ENCODE measurements at places on chromosomes 12 and 14.
A peak's percentile ranks its signal among the peaks of the same experiment; 100 is the strongest.

DNA sequence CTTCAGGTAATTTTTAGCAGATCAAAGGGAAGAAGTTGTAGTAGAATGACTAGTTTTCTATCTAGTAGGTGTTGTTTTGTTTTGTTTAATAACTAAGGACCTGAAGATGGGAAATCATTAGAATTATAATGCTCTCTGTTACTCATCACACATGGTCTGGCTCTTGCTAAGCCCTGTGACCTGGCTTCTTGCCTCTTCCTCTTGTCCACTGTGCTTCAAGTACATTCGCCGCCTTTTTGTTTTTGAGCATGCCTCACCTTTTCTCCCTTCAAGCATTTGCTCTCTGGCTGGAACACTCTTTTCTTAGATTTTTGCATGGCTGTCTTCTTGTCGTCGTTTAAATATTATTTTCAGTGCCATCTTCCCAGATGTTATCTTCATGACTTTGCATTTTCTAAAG is 47.7 kb downstream of the DAAM1 start:
- no peak for DNase-seq

GRCh38 chr12:94386422-94386821 is 73.2 kb downstream of the CEP83 start:
- DNase-seq = peak; percentile 13

GRCh38 chr12:128388461-128389000 is 121.6 kb downstream of the TMEM132C start:
- no peak for DNase-seq

DNA sequence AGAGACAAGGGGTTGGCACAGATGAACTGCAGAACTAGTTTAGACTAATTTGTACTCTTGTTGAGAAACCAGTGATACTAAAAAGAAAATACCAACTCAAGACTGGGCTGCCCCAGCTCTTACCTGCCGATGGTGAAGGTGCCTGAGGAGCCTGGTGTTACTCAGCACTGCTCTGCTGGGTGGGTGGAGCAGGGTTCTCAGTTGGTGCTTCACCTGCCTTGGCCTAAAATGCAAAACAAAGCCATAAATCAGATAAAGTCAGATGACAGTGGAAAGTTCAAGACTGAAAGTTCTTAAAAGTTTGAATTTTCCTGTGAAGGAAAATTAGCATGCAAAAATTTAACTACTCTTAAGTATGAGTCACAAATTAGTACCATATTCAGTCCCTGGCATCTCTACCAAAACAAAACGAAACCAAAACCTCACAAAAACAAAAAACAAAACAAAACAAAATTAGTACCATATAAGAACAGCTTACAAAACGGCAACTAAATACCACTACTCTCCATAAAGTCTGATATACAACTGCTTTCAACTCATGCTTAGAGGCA is 21.9 kb downstream of the YBX3 start:
- DNase-seq = no peak

DNA sequence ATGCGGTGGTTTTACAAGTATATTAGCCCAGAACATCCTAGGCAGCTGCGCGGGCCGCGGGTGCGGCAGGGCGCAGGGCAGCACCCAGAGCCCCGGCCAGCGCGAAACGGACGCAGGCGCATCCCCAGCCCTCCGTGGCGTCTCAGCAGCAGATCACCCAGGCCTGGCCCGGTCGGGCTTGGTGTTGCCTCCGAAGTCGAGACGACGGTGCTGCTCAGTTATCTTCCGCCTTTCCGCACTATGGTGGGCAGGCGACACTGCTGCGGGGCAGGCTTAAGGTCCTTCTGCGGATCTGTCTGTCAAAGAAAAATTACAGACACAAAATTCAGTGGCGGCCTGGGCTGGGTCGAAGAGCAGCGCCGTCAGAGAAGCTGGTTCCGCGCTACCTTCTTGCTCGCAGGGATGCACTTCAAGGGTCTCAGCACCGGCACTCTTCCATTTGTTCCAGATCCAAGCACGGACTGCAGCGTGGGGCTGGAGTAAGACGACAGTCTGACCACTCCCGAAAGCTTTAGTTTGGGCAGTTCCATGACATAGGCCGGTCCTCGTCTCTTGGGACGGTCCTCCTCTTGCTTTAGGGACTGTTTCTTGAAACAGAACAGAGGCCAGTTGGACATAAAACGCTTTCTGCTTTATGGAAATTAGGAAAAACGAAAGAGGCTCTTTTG is 75.8 kb downstream of the MOK start:
- no peak for DNase-seq

DNA sequence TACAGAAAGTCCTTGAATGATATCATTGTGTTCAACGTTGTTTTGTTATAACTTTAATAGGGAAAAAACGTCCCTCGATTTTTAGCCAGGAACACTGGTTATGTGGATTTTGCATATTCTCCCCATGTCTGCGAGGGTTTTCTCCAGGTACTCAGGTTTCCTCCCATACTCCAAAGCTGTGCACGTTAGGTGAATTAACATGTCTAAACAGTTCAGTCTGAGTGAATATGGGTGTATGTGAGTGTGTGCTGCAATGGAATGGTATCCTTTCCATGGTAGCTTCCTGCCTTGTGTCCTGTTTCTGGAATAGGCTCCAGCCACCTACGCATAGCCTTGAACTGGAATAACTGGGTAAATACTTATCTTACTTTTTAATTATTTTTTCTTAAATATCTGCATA is 810.8 kb upstream of the ATXN7L3B start:
- DNase-seq = no peak

- DNase-seq = peak; percentile 66
These were observed 1014.1 kb downstream of the TMTC2 start for GRCh38 chr12:83700838-83701237.

GRCh38 chr14:66572826-66573225 is 64.9 kb downstream of the GPHN start:
- peak; percentile 2 for DNase-seq

- DNase-seq = no peak
These were observed 36.3 kb upstream of the C12orf75 start for GRCh38 chr12:105294161-105294560.

DNA sequence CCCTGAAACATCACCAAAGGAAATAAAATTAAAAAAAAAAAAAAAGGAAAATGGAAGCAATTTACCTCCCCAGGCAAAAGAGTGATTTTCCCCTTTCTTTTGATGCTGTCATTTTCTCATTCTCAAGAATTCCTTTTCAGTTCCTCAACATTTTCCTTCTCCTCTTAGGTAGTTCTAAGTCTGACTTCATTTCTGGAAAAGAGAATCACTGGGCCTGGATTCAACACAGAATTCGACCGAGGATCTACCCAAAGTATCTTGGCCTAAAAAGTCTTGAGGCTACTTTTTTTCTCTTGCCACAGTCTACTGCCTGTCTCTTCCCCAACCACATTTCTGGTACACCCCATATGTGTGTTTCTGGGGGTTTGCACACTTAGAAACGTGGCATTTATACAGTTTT is 717.8 kb upstream of the TBX3 start:
- no peak for DNase-seq

GRCh38 chr14:99702115-99702514 is 18.0 kb downstream of the CYP46A1 start:
- DNase-seq = no peak

DNA sequence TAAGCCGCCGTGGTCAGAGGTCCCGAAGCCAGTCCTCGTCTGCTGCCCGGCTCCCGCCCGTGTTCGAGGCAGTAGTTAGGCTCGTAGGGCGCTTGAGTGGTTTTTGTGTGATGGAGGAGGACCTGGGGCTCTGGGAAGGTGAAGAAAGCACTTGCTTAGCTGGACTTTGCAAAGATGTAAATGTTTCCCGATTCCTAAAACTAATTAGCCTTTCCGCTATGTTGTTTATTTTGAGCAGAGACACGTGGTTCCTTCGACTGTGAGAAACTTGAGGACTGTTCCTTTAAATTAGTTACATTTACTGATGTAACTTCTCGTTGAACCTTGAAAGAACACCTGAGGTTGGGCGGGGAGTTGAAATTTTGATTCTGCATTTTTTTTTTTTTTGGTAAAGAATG is 33.9 kb downstream of the MIA2 start:
- peak; percentile 29 for DNase-seq

DNA sequence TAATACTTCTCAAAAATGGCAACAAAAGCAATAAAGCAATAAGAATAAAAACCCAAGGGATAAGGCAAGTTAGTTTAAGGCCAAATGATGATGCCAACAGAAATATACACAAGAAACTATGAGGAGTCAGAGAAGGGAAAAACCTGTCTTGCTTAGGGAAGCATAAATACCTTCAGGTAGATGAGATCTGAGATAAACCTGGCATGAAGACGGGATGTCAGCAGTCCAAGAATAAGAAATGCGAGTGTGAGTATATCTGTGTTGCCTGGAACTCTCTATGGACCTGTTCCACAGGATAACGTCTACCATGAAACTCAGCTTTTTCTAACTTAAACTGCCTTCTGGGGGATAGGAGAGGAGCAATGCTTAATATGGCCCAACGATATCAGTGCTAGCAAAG is 30.6 kb downstream of the KCNH5 start:
- no peak for DNase-seq

DNA sequence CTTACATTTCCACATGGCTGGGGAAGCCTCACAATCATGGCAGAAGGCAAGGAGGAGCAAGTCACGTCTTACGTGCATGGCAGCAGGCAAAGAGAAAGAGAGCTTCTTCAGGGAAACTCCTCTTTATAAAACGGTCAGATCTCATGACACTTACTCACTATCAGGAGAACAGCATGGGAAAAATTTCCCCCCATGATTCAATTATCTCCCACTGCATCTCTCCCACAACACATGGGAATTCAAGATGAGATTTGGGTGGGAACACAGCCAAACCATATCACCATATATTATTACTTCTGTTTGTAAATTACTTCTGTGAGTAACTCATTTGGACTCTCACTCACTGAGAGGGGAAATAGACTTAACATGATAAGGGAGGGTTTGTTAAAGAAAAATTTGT is 1496.8 kb upstream of the TMEM132C start:
- DNase-seq = no peak

DNA sequence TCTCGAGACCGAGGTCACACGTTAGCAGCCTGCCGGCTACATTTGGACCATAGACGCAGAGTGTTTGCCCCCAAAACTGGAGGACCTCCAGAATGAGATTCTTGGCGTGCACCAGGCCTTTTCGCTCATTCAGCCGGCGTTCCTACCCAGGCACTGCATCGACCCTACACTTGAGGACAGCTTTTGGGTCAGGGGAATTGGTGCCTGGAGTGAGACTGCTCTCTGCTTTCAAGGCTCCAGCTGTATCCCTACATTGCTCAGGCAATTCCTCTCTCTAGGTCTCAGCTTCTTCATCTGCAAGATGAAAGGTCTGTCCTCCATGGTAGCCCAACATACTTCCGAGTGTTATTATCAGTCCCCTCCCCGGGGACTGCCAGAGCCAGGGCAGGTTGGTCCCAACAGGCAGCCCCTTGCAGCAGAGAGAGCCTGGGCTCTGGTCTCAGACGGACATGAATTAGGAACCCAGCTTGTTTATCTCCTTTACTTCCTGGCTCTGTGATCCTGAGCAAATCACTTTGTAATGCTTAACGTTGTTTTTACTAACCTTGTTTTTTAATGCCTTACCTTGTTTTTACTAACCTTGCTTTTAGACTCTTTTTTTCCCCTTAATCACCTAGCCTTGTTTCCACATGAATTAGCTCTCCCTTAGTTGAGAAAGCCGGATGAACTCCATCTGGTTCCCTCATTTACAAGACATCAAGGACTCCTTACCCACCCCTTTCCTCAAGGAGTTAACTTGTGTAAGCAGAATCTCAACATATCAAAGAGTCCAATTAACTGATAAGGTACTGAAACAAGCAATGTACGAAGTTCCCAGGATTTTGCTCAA is 892 bp downstream of the TCHP start:
- peak; percentile 10 for DNase-seq

- no peak for DNase-seq
These were observed 4.7 kb downstream of the CCDC88C start for GRCh38 chr14:91412939-91413338.

- peak; percentile 37 for DNase-seq
These were observed 20.0 kb upstream of the SLC15A5 start for GRCh38 chr12:16297521-16297920.

DNA sequence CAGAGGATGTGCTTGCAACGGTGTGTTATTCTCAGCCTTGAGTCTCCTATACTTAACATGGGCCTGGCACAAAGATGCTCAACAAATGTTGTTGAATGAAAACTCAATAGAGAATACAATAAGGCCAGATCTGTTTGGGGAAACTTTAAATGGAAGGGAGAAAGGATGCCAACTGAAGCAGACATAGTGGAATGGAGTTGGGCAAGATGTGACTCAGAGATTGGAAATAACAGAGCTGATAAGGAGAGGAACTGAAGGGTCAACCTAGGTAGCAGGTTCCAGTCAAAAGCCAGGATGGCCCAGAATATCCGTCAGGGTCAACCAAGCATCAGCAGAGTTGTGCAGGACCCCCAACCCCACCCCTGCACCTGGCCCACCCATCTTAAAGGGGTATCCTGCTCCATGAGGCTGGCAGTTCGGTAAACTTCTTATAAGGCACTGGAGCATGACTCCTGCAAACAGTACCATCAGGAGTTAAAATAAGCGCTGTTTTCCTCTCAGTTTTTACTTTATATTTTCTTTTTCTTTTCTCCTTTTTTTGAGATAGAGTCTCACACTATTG is 1.1 kb upstream of the BCDIN3D start:
- no peak for DNase-seq

DNA sequence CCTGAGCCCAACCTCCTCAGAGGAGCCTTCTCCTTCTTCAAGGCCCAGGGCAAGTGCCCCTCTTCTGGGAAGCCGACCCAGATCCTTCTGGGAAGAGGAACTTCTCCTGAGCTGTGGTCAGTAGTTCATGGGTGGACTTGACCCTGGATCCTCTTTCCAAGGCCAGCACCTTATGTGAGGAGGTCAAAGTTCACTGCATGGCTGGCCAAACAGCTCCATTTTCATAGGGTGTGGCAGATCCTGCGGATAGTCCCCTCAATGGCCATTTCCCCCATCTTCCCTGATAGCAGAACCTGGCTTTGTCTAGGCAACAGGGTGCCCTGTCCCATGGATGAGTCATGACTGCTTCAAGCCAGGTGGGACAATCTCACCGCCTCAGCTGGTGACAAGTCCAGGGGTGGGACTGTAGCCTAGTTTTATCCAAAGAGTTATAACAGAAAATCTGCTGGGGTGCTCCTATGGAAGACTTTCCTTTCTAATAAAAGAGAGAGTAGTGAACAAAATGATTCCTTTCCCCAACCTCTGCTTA is 10.4 kb downstream of the ASB2 start:
- DNase-seq = no peak

GRCh38 chr12:131390412-131391334 is 320.2 kb upstream of the SFSWAP start:
- no peak for DNase-seq

DNA sequence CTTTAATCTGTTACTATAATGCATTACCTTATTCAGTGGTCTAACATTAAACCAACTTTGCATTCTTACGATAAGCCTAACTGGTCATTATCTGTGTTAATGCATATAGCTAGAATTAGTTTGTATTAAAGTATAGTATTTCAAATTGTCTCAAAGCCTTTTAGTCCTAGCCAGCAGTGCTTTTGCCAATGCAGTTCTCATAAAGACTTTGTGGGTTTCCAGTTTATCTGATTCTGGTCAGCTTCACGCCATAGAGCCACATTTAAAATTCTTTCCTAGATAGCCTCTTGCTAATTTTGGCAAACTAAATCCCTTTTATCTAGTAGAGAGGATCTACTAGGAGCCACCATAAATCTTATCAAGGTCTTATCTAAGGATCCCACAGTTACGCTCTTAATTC is 78.9 kb upstream of the VASH1 start:
- DNase-seq = no peak

Data from fibroblast of skin of right biceps (primary cell).